Psoas muscle (tissue), 8 donors: ENCODE measurements at places on chromosomes 13 and 19. TPM values are rescaled to one million over a fixed set of nuclear protein-coding genes. Genes with fewer than 3 reads are reported as not detected.

RETN gene
- total RNA-seq, result 0.57 TPM

- DNase-seq, result no peak
- no peaks in the 10 kb centered on the region for H3K36me3 ChIP-seq
- no peaks in the 10 kb centered on the region for H3K27me3 ChIP-seq
- no peak overlapping the region for H3K4me3 ChIP-seq
- H3K27ac ChIP-seq, result no peak overlapping the region
Measured at GRCh38 chr13:65112531-65112941, 2117.6 kb downstream of the PCDH9 start.

- H3K36me3 ChIP-seq, result no peaks in the 10 kb centered on the region
- H3K4me1 ChIP-seq, result no peaks in the 10 kb centered on the region
- DNase-seq, result peak; percentile 65
- H3K27ac ChIP-seq, result no peak overlapping the region
Measured at GRCh38 chr19:34041925-34042521, 130.3 kb upstream of the LSM14A start.

DNA sequence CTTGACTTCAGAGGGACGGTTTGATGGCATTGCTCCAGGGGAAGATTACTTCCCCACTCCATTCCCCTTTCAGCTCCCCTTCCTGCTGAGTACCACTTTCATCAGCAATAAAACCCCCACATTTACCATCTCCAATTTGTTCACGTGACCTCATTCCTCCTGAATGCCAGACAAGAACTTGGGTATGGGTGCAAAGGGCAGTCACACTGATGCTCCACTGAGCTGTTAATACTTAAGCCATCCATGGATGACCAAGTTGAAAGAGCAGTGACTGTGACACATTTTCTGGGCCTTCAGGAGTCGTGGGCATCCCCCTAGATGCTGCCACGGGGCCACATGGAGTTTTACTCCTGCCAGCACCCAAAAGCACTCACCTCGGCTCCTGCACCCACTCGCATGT is 93.1 kb downstream of the STOML3 start:
- H3K4me3 ChIP-seq, result no peak overlapping the region
- no peaks in the 10 kb centered on the region for H3K4me1 ChIP-seq
- DNase-seq, result no peak
- no peaks in the 10 kb centered on the region for H3K27me3 ChIP-seq

DNA sequence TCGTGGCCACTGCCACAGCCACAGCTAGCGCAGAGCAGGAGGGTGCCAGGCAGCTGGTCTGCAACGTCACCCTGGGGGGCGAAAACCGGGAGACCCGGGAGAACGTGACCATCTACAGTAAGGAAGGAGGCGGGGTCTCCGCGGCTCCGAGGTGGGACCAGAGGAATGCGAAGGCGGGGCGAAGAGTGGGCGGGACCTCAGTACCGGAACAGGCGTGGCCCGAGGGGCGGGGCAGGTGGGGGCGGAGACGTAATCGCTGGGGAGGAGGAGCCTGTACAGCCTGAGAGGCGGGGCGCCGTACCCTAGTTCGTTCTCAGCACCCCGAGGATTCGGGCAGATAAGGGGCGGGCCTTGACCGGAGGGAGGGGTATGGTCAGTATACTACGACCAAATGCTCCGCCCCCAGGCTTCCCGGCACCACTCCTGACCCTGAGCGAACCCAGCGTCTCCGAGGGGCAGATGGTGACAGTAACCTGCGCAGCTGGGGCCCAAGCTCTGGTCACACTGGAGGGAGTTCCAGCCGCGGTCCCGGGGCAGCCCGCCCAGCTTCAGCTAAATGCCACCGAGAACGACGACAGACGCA is 2.5 kb downstream of the ICAM5 start:
- no peaks in the 10 kb centered on the region for H3K36me3 ChIP-seq
- peak overlapping the region; percentile 64 for H3K4me3 ChIP-seq
- H3K27ac ChIP-seq, result no peak overlapping the region
- H3K27me3 ChIP-seq, result no peaks in the 10 kb centered on the region

- H3K36me3 ChIP-seq, result peaks cover 32% of the 10 kb centered on the region
- H3K4me3 ChIP-seq, result no peak overlapping the region
- peaks cover 42% of the 10 kb centered on the region for H3K4me1 ChIP-seq
- no peak for DNase-seq
Measured at GRCh38 chr13:45393941-45394570, 24.1 kb downstream of the SLC25A30 start.

MISP gene
- 0.08 TPM for total RNA-seq

DNA sequence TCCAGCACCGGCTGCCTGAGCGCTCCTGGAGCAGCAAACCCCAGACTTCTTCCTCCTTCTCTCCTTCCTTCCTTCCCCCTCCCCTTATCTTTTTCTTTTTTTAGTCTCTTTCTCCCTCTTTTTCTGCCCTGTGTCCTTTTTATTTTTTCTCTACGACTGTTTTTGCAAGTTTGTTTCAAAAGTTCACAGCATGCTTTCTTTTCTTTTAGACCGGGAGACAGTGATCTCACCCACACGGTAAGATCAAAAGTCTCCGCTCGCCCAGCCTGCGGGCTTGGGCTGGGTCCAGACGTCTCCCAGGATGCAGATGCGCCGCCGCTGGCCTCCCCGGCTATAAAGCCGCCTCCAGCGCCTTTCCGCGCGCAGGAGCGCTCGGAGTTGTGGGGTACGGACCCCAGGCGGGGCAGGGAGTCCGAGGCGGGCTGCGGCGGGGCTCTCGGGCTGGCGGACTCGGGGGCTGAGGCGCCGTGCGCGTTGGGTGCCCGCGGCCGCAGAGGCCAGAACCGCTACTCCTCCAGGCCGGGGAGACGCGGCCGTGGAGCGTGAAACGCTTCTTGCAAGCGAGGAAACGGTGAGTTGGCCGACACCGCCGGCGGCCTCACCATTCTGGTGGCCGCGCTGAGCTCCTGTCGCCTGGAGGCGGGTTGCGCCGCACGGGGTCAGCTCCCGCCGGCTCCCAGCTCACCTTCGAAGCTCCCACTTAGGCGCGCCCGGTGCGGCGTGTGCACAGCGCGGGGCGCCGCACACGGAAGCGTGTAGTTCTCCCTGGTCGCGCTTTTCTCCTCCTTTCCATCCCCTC is 2.0 kb upstream of the TSHZ3 start:
- peak overlapping the region; percentile 80 for H3K4me3 ChIP-seq
- DNase-seq, result peak; percentile 39
- H3K27me3 ChIP-seq, result no peaks in the 10 kb centered on the region
- peak overlapping the region; percentile 30 for H3K27ac ChIP-seq

DNA sequence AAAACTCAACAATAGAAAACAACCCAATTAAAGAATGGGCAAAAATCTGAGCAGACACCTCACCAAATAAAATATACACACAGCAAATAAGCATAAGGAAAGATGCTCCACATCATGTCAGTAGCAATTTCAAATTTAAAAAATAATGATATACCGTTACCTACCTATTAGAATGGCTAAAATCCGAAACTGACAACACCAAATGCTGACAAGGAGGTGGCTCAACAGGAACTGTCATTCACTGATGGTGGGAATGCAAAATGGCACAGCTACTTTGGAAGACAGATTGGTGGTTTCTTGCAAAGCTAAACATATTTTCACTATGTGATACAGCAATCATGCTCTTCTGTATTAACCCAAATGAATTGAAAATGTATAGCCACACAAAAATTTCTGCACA is 9.1 kb downstream of the CYP2A13 start:
- H3K4me3 ChIP-seq, result no peak overlapping the region
- H3K36me3 ChIP-seq, result no peaks in the 10 kb centered on the region
- no peaks in the 10 kb centered on the region for H3K27me3 ChIP-seq
- no peak for DNase-seq
- no peak overlapping the region for H3K27ac ChIP-seq

MATK gene
- total RNA-seq, result 0.43 TPM

KIR2DL4 gene
- not detected for total RNA-seq

GRCh38 chr19:929891-930258 is 4.0 kb downstream of the ARID3A start:
- H3K36me3 ChIP-seq, result no peaks in the 10 kb centered on the region
- no peak overlapping the region for H3K4me3 ChIP-seq
- DNase-seq, result no peak
- no peaks in the 10 kb centered on the region for H3K27me3 ChIP-seq
- peaks cover 20% of the 10 kb centered on the region for H3K4me1 ChIP-seq

DNA sequence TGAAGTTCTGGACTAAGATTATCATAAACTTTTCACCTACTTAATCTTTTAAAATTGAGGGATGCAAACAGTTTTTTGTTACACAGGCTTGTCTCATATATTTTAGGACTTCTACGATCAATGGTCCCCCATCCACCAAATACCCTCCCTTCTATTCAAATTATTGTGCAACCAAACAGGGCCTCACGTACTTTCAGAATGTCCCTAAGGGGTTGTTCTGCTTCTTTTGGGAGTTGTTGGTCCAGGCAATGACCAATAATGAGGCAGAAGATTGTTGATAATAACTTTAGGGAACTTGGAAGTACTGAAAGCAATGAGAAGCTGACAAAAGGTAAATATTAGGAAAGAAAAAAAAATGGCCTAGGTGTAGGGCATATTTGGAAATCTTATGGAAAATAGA is 2.9 kb downstream of the DNAJC15 start:
- H3K4me1 ChIP-seq, result no peaks in the 10 kb centered on the region
- no peak overlapping the region for H3K4me3 ChIP-seq
- peaks cover 11% of the 10 kb centered on the region for H3K36me3 ChIP-seq

FAM216B gene
- not detected for total RNA-seq

NANOS3 gene
- total RNA-seq, result not detected

GRCh38 chr13:111937777-111938311 is 129.1 kb upstream of the SOX1 start:
- no peaks in the 10 kb centered on the region for H3K27me3 ChIP-seq
- H3K36me3 ChIP-seq, result no peaks in the 10 kb centered on the region
- no peak overlapping the region for H3K27ac ChIP-seq
- H3K4me1 ChIP-seq, result no peaks in the 10 kb centered on the region

DNA sequence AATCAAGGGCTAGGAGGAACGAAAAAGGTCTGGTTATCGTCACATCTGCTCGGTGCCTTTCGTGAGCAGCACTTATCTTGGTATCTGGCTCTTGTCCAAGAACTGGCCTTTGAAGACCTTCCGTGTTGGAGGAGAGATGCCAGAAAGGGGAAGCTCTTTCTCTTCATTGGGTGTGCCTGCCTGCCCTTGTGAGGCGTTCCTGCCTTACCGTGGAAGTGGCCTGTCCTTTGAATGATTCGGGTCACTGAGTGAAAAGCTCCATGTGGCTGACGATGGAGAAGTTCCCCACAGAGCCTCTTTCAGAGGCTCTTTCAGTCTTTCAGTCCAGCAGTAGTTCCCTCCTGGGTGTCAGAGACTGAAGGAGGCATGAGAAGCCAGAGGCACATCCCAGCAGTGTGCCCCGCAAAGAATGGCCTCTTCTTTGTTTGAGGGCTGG is 121.5 kb upstream of the SLC10A2 start:
- no peak for DNase-seq
- no peak overlapping the region for H3K4me3 ChIP-seq
- no peaks in the 10 kb centered on the region for H3K4me1 ChIP-seq
- no peaks in the 10 kb centered on the region for H3K27me3 ChIP-seq
- no peak overlapping the region for H3K27ac ChIP-seq

TDRD3 gene
- total RNA-seq, result 29.1 TPM

DNA sequence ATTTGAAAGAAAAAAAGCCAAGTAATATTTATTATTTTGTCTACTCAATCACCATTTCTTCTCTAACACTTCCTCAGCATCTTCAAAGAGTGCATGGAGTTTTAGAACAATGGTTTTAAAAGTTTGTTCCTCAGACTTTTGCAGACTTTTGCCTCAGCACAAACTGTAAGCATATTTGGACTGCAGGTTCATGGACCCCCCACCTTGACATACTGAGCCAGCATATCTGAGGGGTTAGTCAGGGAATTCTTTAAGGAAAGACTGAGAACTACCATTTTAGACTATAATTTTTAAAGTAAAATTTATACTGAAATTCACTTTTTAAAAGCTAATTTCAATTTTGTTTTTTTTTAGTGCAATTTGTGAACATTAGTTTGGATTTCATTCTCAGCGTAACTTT is 1676.8 kb upstream of the PCDH20 start:
- no peaks in the 10 kb centered on the region for H3K36me3 ChIP-seq
- no peak overlapping the region for H3K27ac ChIP-seq
- H3K4me3 ChIP-seq, result no peak overlapping the region
- no peaks in the 10 kb centered on the region for H3K27me3 ChIP-seq
- H3K4me1 ChIP-seq, result no peaks in the 10 kb centered on the region
- no peak for DNase-seq

- no peak for DNase-seq
- no peaks in the 10 kb centered on the region for H3K27me3 ChIP-seq
- H3K27ac ChIP-seq, result peak overlapping the region; percentile 78
- no peak overlapping the region for H3K4me3 ChIP-seq
- peaks cover 8% of the 10 kb centered on the region for H3K4me1 ChIP-seq
Measured at GRCh38 chr19:44796701-44797115, 12.2 kb upstream of the BCAM start.

TPGS1 gene
- 9.9 TPM for total RNA-seq

PLK5 gene
- not detected for total RNA-seq

EDNRB gene
- 7.1 TPM for total RNA-seq

SMAD9 gene
- total RNA-seq, result 26.3 TPM

GRCh38 chr13:28037399-28037798 is 48.9 kb upstream of the URAD start:
- no peak for DNase-seq
- no peaks in the 10 kb centered on the region for H3K36me3 ChIP-seq
- no peaks in the 10 kb centered on the region for H3K4me1 ChIP-seq
- H3K4me3 ChIP-seq, result no peak overlapping the region

DNA sequence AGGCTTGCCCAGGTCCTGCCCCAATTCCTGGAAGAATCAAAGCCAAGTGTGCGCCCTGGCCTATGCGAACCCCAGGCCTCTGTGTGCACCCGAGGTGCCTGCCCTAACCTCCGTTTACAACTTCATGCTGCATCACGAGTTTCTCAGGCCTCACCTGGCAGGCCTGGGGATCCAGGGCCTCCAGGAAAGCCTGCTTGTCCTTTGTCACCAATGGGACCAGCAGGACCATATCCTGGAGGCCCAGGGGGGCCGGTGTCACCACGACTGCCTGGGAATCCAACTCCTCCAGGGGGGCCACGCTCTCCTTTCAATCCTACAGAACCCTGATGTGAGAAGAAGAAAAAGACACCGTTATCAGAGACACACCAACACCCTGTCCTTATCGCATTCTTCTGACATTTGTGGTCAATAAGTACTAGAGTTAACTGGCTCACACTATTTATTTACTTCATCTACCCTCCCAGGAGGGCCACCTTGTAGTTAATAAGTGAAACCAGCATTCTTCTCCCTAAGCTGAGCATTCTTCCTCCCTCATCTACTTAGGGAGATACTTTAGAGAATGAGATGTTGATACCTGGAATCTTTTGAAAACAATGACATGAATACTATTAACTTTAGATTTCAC is 120.6 kb downstream of the COL4A1 start:
- no peak for DNase-seq
- no peaks in the 10 kb centered on the region for H3K27me3 ChIP-seq
- no peak overlapping the region for H3K27ac ChIP-seq
- H3K4me3 ChIP-seq, result no peak overlapping the region
- no peaks in the 10 kb centered on the region for H3K36me3 ChIP-seq

MAMSTR gene
- 38.4 TPM for total RNA-seq

DNA sequence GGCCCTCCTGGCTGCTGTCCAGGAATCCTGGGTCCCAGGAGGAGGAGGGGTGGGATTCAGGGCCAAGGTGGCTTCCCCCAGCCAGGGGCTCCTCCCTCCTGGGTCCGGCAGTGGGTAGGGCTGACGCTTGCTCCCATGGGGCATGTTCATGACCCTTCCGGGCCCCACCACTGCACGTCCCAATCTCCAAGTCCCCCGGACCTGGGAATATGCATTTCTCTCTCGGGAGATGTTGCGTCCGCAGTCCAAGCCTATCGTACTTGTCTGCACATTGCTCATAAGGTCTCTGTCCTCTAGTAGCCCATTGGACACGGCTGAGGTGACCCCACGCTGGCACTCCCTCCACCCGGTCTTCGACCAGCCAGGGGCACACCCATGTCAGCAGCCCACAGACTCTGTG is 192.3 kb downstream of the TEX29 start:
- no peaks in the 10 kb centered on the region for H3K4me1 ChIP-seq
- DNase-seq, result no peak
- no peak overlapping the region for H3K27ac ChIP-seq
- peaks cover 59% of the 10 kb centered on the region for H3K27me3 ChIP-seq
- H3K4me3 ChIP-seq, result no peak overlapping the region
